ENCODE measurements at places on chromosomes 13 and 19.

GRCh38 chr19:50712833-50713232 lies 6.8 kb downstream of the SHANK1 start:
- DNase-seq = no peak

- no peak for DNase-seq
Measured at GRCh38 chr13:32851083-32852069, 164.8 kb upstream of the KL start.

DNA sequence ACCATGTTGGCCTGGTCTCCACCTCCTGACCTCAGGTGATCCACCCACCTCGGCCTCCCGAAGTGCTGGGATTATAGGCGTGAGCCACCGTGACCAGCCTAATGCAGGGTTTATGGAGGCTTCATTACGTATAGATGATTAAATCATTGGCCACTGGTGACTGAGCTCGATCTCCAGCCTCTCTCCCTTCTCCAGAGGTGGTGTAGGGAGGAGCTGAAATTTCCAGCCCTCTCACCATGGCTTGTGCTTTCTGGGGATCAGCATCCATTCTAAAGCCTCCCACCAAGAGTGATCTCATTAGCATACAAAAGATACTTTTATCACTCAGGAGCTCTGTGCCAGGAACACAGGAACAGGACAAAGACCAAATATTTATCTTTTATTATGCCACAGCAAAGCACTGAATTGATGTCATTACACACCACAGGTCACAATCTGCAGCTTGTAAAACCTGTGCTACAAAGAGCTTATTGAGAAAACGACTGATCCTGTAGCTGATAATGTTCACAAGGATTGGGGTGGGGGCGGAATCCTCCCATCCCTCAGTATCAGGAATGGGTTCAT lies 32.4 kb downstream of the RHPN2 start:
- DNase-seq = no peak

DNA sequence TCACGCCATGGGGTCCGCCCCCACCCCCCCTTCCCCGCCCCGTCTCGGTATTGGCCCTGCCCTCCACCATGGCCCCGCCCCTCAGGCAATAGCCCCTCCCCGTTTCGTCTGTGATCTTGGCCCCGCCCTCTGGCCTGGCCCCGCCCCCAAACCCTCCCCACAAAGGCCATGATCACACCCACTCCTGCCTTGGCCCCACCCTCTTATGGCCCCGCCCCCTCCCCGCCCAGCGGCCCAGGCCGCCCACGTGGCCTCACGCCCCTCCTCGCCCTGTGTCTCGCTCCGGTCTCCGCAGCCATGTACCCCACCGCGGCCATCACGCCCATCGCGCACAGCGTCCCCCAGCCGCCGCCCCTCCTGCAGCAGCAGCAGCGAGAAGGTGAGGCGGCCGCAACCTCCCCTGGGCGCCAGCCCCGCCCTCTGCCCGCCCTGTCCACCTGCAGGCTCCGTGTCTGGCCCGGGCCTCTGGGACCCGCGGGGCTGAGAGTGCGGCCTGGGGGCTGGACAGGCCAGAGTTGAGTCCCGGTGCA lies 61.3 kb downstream of the CELF5 start:
- DNase-seq = no peak

GRCh38 chr13:40576369-40576768 lies 90.1 kb downstream of the FOXO1 start:
- DNase-seq = no peak

DNA sequence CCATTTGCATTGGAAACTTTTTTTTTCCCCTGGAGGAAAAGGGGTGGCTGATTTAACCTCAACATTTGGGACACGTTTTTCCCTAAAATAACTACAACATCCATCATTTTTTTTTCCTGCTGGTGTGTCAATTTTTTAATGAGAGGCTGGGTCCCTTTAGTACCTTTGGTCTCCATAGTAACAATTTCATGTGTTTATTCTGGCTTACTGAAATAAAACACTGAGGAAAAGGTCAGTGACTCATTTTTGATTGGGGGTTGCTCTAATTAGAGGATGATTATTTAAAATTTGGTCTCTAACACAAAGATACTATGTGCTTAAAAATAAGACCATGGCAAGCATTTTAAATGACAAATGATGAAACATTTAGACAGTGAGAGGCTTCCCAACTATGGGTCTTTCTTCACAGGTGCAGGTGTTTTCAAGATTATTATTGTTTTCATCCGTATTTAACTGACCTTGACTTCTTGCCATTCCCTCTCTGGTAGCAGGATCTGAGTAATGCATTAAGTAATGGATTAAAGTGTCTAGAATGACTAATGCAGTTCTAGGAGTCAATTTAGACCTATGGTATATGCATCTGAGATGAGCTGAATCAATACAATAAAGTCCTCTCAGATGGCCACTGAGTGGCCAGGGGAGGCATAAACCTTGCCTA lies 406.4 kb downstream of the KCNRG start:
- no peak for DNase-seq
